Activated CD4-positive, CD25-positive, alpha-beta regulatory T cell treated with anti-CD3 and anti-CD28 coated beads, Interleukin-2, amount 50 U/mL, for 72 hours (primary cell): ENCODE measurements at places on chromosomes 12 and 14.

DNA sequence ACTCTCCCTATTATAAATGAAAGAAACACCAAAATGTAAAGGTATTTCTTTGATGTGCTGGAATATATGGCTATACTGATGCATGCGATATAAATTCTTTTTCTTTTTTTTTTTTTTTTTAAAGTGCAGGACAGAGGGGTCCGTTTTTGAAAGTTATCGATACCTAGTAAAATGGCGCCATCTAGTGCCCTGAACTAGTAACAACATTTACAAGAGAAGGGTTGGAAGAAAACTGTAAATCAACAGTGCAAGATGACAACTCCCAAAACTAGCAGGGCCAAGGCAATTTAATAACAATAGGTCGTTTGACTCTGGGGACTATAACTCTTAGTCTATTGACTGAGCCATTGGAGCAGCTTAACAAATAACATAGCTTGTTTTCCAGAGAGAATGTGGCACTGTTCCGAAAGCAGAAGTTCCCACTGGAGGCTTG, 137.7 kb downstream of the SPTSSA start:
- no peak for DNase-seq

DNA sequence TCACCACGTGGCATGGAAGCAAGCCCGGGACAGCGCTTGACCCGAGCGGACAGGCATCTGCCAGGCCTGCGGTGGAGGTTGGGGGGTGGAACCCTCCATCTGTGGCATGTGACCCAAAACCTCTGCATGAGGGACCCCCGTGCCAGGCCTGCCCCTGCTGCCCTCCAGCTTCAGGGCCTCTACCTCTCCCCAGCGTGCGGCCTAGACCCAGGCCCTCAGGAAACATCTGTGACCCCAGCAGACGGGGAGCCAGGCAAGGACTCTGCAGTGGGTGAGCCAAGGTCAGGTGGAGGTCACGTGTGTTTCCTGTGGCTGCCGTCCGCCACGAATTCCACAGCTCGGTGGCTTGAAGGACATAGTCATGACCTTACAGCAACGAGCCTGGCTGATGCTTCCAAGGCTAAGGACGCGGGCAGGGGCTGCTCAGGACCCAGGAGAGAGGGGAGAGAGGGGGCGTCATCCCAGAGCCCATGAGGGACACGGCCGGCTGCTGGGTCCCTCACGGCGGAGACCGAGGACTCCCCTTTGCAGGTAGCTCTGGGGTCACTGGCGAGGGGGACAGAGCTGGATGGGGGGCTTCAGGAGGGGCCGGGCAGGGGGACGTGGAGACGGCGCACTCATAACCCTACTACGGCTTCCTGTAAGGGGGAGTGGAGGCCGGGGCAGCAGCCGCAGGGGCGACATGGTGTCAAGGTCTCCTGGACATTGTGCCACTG, 91.5 kb downstream of the GALNT9 start:
- DNase-seq, result no peak

DNA sequence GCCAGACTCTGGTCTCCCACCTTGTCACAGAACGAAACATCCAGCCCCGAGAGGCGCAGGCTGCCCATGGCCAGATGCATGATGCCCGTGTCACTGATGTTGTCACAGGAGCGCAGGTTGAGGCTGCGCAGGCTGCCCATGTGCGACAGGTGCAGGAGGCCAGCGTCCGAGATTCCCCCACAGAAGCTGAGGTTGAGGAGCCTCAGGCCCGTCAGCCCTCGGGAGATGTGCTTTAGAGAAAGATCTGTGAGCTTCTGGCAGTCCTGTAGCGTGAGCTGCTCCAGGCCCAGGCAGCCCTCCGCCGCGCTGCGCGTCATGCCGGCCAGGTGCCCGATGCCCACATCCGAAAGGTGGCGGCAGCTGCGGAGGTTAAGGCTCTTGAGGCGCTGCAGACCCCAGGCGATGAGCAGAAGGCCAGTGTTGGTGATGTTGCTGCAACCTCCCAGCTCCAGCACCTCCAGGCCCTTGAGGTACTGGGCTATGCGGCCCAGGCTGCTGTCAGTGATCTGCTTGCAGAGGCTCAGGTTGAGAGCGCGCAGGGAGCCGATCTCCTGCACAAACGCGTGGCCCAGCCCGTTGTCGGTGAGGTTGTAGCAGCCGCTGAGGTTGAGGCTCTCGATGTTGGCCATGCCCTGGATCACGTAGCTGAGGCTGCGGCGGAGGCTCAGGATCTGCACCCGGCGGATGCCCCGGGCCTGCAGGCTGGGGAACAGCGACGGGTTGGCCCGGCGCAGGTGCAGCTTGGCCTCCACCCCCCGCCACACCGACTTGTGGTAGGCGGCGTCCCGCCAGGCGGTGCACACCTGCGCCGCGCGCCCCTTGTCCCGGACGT, 991 bp downstream of the FBXL14 start:
- DNase-seq, result peak; percentile 60

GRCh38 chr12:118288174-118288573, 84.5 kb downstream of the TAOK3 start:
- no peak for DNase-seq

DNA sequence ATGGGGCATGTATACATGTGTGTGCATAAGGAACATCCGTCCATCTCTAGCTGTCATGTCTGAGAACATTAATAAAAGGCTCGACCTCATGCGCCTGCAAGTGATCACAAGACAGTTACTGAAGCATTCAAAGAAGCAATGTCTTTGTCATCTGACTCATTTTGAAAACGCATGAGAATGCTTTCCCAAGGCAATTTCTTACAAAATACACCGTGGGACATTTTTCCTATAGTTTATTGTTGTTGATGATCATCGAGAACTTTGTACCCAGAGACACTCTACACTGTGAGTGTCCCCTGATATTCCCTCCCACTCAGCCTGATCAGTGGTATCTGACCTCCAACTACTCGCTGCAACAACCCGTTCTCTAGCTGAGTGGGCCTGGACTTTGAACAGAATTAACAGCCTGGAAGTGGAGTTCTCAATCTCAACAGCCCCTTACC, 68.1 kb downstream of the ETV6 start:
- DNase-seq, result no peak

GRCh38 chr12:93115198-93115601, 186.1 kb upstream of the EEA1 start:
- DNase-seq, result no peak

GRCh38 chr12:3809357-3810015, 56.6 kb upstream of the CRACR2A start:
- no peak for DNase-seq

GRCh38 chr12:122215771-122216170, 10.1 kb downstream of the DIABLO start:
- DNase-seq, result no peak
